ENCODE measurements at places on chromosomes 12 and 14. TPM values are rescaled to one million over a fixed set of nuclear protein-coding genes. Genes with fewer than 3 reads are reported as not detected.

The TMEM63C gene
- total RNA-seq: 1.2 TPM

The PITPNM2 gene
- 57.2 TPM for total RNA-seq

The CRIP2 gene
- total RNA-seq: 37.1 TPM

GRCh38 chr12:66077542-66077941 lies 53.0 kb downstream of the LLPH start:
- DNase-seq: no peak

GRCh38 chr12:62738616-62739015 lies 196.3 kb downstream of the PPM1H start:
- DNase-seq: no peak

GRCh38 chr14:101049942-101050341 lies 146.4 kb upstream of the RTL1 start:
- no peak for DNase-seq

The HOXC13 gene
- total RNA-seq: not detected

- no peak for DNase-seq
Observed at GRCh38 chr14:96663491-96664067, 133.6 kb upstream of the VRK1 start.

DNA sequence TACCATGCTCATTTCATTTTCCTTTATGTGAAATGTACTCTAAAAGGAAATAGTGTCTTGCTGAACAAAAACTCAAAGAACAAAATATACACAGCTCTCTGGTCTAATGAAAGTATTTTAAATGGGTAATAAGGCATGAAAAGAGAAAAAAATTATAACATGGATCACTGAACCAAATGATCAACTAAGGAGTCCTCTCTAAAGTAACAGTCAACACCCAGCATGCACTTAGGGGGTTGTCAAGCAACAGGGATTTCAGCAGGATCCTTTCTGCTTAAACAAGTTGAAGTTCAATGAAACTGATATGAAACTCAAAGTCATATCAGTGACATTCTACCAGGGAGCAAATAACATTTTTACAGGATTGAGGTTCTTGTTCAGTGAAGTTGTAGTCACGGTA lies 398.8 kb downstream of the SEC23A start:
- no peak for DNase-seq

- DNase-seq: no peak
Observed at GRCh38 chr12:122471324-122472226, 29.2 kb downstream of the ZCCHC8 start.

DNA sequence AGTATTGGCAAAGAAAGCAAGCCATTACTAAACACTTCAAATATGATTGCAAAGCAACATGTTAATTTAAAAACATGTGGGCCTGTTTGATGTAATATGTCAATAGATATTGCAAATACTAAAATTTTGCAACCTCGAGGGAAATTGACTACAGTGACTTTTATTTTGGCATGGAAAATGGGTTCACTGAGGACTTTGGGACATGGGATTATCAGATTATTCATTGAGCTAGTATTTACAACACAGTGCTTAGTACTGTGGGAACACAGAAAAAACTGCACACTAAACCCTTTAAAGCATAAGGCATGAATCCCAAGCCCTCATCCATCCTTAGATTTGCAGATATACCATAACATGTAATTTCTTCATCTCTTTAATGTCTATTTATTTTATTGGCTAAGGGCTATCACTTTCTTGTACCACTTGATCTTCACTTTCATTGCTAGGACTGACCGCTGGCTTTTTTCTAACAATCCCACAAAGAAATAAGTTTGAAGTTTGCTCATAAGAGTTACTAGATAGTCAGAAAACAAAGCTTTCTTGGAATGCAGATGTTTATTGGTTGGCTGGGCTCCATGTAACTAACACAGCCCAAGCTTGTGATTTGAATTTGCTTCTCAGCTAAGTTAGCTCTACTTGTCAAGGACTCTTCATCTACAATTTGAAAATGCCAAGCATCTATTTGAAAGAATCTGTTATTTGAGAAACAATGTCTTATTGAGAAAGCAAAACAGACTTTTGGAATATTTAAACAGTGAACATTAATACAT lies 48.7 kb downstream of the PPFIBP1 start:
- DNase-seq: no peak

GRCh38 chr14:73623504-73624054 lies 11.3 kb downstream of the ACOT6 start:
- DNase-seq: no peak

GRCh38 chr12:52079576-52080402 lies at the start of gene SMIM41:
Gene SMIM41 (plus strand): TSS chr12:52079704. CDS start chr12:52079780, 76 bp downstream.
- no peak for DNase-seq

- DNase-seq: no peak
Observed at GRCh38 chr12:111218499-111218898, 150.4 kb downstream of the PHETA1 start.

The VAMP1 gene
- total RNA-seq: 67.3 TPM

GRCh38 chr12:51362747-51363342 lies 16.4 kb upstream of the CELA1 start:
- no peak for DNase-seq

The ATXN7L3B gene
- total RNA-seq: 39.4 TPM

- no peak for DNase-seq
Observed at GRCh38 chr12:71432936-71433335, 6.7 kb upstream of the LGR5 start.

- DNase-seq: no peak
Observed at GRCh38 chr12:104276273-104277131, 27.0 kb upstream of the EID3 start.

The KSR2 gene
- 0.20 TPM for total RNA-seq

DNA sequence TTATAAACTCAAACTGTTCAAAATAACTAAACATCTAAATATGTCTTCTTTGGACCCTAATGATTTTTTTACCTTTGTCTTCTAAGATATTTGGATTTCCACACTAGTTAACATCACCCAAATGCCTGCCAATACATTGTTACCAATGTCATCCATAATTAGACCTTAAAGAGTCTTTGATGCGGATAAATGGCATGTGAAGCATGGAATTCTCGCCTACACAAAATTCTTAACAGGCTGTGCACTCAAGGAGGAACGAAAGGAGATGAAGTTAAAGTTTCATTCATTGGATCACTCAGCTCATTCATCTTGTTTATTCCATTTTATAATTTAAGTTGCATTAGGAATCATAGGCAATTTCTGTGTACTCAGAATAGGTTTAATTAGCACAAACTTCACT lies 219.7 kb downstream of the ACSS3 start:
- no peak for DNase-seq

- DNase-seq: no peak
Observed at GRCh38 chr14:68677901-68678300, 115.0 kb downstream of the ZFP36L1 start.

DNA sequence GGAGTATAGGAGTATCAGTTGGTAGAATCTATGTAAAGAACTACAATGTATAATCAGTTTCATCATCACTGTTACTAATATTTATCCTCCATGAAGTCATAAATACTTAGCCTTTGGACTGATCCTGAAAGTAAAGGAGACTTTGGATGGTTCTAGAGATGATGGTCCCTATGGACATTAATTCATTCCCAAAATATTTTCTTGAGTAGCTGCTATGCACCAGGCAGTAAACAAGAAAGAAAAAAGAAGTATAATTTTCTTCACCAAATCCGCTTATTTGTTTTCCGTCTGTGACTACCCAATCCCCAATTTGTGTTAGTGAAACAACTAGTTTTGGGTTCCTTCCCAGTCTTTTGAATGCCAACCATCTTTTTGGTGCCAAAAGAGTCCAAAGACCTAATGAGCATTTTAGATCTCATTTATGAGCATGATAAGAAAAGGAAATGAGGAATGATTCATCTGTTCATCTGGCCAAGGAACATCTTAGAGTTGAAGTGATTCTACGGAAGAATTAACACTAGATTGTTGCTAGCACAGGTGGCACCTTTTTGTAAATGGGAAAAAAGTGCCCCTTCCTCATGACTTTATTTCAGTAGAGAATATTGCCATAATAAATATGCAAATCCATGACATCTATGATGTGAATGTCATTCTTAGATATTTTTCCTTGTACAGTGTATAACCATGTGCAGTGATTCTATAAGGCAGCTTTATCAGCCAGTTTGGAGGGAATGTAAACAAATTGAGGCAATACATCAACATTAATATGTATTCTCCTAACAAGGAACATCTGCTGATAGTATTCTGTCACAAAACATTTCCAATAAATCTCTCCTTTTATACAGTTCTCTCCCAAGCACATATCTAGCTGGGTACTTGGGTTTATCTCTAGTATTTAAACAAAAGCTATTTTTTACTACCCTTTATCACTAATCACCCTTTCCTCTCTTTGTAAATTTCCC lies 85.1 kb upstream of the CCDC91 start:
- no peak for DNase-seq

- DNase-seq: no peak
Observed at GRCh38 chr12:66243911-66244310, 54.9 kb downstream of the IRAK3 start.

Measured in CD4-positive, CD25-positive, alpha-beta regulatory T cell (primary cell).